ENCODE measurements at places on chromosomes 7 and 10. TPM values are rescaled to one million over a fixed set of nuclear protein-coding genes. Genes with fewer than 3 reads are reported as not detected.

The MRPS17 gene
- total RNA-seq = 16.0 TPM

The SPAM1 gene
- total RNA-seq = not detected

The ATG9B gene
- not detected for total RNA-seq

The TAF3 gene
- total RNA-seq = 2.9 TPM

The ASB10 gene
- not detected for total RNA-seq

The NAT16 gene
- not detected for total RNA-seq

The AZGP1 gene
- total RNA-seq = 0.21 TPM

The POU6F2 gene
- not detected for total RNA-seq

The PNLIPRP3 gene
- total RNA-seq = 13.5 TPM

The UCN3 gene
- not detected for total RNA-seq

The TSPAN13 gene
- 35.8 TPM for total RNA-seq

The FOXP2 gene
- 0.46 TPM for total RNA-seq

The SKIDA1 gene
- total RNA-seq = 0.21 TPM

The SNCG gene
- 8.9 TPM for total RNA-seq

The NOLC1 gene
- 141 TPM for total RNA-seq

The HOXA13 gene
- total RNA-seq = not detected

The LGI1 gene
- not detected for total RNA-seq

The SPDYE5 gene
- not detected for total RNA-seq

The MTERF1 gene
- 8.4 TPM for total RNA-seq

The PKD1L1 gene
- total RNA-seq = not detected

The ORC5 gene
- 29.2 TPM for total RNA-seq

The CYP26C1 gene
- total RNA-seq = not detected

The RAB19 gene
- not detected for total RNA-seq

The STMP1 gene
- total RNA-seq = 16.7 TPM

The CRYGN gene
- not detected for total RNA-seq

The IGFBP3 gene
- total RNA-seq = 9.3 TPM

The PRKCQ gene
- total RNA-seq = 2.5 TPM

The NPSR1 gene
- not detected for total RNA-seq

The GIMAP6 gene
- total RNA-seq = not detected

The PGAM2 gene
- not detected for total RNA-seq

The ZNF680 gene
- 3.6 TPM for total RNA-seq

The AMPH gene
- total RNA-seq = not detected

The ANKRD7 gene
- total RNA-seq = not detected

The EMX2 gene
- not detected for total RNA-seq

The ARMH3 gene
- total RNA-seq = 9.1 TPM

The ARHGAP22 gene
- total RNA-seq = 9.3 TPM

The TMEM236 gene
- total RNA-seq = 0.07 TPM

The KCNMA1 gene
- total RNA-seq = 8.2 TPM

The KLHDC10 gene
- 8.4 TPM for total RNA-seq

The TFPI2 gene
- total RNA-seq = 98.0 TPM

The HOXA10 gene
- not detected for total RNA-seq

The TCAF2 gene
- 4.7 TPM for total RNA-seq

The HMX2 gene
- total RNA-seq = not detected

The OR6V1 gene
- total RNA-seq = not detected

The ITPRID1 gene
- total RNA-seq = not detected

The WNT8B gene
- total RNA-seq = not detected

Measured in airway epithelial cell (primary cell).